CD8-positive, alpha-beta T cell (primary cell): ENCODE measurements at places on chromosomes 11 and 22. TPM values are rescaled to one million over a fixed set of nuclear protein-coding genes. Genes with fewer than 3 reads are reported as not detected.

GRCh38 chr11:102874852-102875251 is at the start of gene MMP12:
Gene MMP12, minus strand, starts transcription at chr11:102874982. Its CDS starts 45 bp downstream, at chr11:102874937.
- no peak for DNase-seq

- no peak for DNase-seq
Measured at GRCh38 chr22:30604723-30605122, 2.3 kb upstream of the TCN2 start.

DNA sequence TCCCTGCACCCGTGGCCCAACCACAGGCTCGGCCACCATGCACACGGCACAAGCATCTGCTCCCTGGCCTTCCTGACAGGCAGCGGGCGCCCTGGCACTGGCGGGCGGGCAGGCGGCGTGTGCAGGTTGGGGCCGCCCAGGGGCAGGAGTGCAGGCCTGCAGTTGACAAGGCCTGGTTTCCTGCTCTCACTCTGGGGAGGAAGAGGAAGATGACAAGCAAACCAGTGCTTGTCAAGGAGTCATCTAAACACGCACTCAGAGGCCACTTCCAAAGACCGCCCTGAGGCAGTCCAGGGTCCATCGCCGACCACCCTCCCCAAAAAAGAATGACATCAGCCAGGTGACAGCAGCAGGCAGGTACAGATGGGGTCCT is 65.3 kb upstream of the LINC01488 start:
- no peak for DNase-seq

GRCh38 chr11:133492895-133493294 is 39.4 kb downstream of the OPCML start:
- DNase-seq = no peak

GRCh38 chr11:64372802-64373597 is 14.0 kb downstream of the RPS6KA4 start:
- no peak for DNase-seq

GRCh38 chr22:41598081-41598480 is 8.4 kb upstream of the PMM1 start:
- DNase-seq = no peak

- no peak for DNase-seq
Measured at GRCh38 chr11:132111316-132111715, 740.9 kb downstream of the NTM start.

DNA sequence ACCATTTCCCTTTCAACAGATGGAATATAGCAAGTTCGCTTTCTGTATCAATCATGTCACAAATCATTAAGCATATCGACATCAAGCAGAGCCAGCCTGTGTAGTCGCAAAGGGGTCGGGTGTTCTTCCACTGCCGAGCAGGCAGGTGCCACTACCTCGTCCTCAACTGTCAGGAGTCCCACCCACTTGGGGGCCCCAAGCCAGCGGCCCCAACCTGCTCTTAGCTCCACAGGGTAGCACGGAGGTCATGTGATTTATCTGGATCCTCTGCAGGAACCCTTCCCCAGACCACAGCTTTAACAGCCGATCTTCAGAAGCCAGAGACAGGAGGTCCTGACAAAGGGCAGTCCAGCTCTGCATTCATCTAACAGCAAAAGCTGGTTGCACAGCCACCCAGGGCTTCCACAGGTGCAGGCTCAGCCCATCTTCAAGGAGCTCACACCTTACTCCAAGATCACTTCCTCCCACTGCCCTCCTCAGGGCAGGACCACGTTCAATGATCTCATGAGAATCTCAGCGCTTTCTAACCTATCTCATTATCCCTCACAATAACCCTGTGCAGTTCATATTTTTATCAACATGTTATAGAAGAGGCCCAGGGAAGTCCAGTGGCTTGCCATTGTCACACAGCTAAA is 110.2 kb downstream of the TRIM29 start:
- DNase-seq = no peak

The FAM227A gene
- total RNA-seq = not detected

The DRD4 gene
- 0.79 TPM for total RNA-seq
